ENCODE measurements at places on chromosomes 7 and 10. TPM values are rescaled to one million over a fixed set of nuclear protein-coding genes. Genes with fewer than 3 reads are reported as not detected.

RADIL gene
- total RNA-seq = 2.8 TPM

ARMH3 gene
- total RNA-seq = 49.0 TPM

WNT8B gene
- total RNA-seq = not detected

HSPB1 gene
- total RNA-seq = 2,442 TPM

DNA sequence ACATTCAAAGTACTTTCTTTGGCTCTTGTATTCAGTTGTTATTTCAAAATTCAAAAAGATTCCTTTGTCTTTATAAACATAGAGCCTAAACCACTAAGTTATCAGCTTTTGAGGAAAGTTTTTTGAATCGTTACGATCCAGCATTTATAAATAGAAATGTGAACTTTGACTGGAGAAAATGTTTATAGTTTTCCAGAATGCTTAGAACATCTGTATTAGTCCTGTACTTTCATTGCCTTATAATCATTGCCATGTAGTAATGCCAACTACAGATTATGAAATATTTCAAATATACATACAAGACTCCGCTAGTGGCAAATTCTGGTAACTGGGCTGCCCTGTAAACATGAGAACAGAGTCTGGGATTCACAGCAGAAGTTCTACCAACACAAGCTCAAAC is 191.3 kb upstream of the PRKCQ start:
- no peak for DNase-seq

GRCh38 chr10:103872137-103872931 is 17.0 kb upstream of the SH3PXD2A start:
- DNase-seq = no peak

GRCh38 chr7:107564553-107565298 is 955 bp downstream of the DUS4L start:
- no peak for DNase-seq

DNA sequence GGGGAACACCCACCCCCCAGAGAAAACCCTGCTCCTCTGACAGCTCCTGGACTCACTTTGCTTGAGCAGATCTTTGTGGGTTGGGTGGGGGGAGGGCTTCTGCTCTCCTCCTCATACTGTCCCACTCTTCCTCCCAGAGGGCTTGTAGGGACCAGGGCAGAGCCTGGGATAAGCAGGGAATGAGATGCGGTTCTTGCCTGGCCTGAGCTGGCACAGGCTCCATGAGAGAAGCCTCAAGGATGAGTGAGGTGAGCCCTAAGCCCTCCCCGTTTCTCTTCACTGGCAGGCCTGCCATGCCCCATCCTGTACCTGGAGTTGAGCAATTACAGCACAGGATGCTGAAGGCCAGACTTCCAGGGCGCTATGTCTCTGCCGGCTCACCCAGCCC is 134.7 kb downstream of the ADAM12 start:
- no peak for DNase-seq

- no peak for DNase-seq
Measured at GRCh38 chr10:95350219-95350829, 59.5 kb upstream of the PDLIM1 start.

- DNase-seq = no peak
Measured at GRCh38 chr7:130560972-130561371, 69.1 kb downstream of the MEST start.

GRCh38 chr7:86939197-86939814 is 120.1 kb downstream of the ELAPOR2 start:
- DNase-seq = no peak
